Fibroblast of gingiva (primary cell): ENCODE measurements at places on chromosomes 6 and 20.

DNA sequence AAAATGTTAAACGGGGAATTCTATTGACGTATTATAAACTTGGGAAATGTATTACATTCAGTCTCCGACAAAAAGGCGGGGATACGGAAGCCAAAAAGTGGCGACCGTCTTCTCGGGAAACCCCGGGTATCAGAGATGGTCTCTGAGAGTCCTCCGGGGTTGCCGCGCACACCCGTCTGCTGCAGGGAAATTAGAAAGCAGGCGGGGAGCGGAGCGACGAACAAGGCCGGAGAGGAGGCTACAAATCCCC is 1.5 kb downstream of the SALL4 start:
- DNase-seq = no peak

GRCh38 chr6:3026791-3027626 is 27.3 kb downstream of the NQO2 start:
- no peak for DNase-seq

DNA sequence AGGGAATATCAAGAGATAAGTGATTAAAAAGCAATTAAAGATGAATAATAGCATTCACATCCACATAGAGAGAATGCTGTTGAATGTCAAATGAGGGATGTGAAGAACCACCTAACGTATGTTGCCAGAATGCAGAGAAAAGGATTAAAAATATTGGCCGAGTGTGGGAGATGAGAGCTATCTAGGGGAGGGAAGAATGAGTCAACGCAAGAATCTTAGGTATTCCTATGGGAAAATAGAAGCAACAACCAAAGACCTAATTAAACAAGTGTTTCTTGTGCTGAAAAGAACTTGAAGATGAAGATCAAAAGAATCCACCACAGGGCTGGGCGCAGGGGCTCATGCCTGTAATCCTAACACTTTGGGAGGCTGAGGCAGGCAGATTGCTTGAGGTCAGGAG is 12.2 kb upstream of the RSPH3 start:
- DNase-seq = no peak

DNA sequence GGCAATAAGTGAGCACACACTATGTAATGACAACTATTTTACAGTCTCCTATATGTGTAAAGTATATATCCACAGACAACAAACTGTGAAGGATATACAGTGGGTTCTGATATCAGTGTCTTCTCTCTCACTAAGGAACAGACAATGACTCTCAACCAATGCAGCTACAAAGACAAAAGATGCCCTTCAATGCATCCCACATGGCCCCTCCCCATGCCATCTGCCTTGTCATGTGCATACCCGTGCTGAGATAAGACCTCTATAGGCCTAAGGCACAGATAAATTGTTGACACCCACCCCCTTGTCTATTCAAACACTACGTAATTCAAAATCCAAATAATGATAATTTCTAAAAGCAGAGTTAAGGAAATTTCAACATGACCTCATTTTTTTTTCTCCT is 1123.5 kb upstream of the MAP3K7 start:
- no peak for DNase-seq

- no peak for DNase-seq
Measured at GRCh38 chr6:26250698-26251044, 114.3 kb upstream of the BTN3A2 start.

GRCh38 chr20:481167-481566 is 18.8 kb upstream of the TBC1D20 start:
- no peak for DNase-seq

DNA sequence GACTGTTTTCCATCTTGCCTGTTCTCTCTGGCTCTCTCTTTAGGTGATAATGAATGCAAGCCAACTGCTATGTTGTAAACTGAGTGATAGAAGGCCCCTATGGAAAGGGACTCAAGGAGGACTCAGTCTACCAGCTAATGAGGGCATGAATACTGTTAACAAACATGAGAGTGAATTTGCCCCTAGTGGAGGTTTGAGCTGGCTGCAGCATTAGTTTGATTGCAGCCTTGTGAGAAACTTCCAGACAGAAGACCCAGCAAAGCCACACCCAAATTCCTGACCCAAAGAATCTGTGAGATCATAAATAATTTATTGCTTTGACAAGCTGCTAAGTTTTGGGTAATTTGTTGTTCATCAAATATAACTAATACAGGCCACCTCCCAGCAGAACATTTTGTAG is 50.0 kb upstream of the PLCB1 start:
- DNase-seq = no peak

GRCh38 chr6:74041420-74041819 is 345.4 kb downstream of the CD109 start:
- no peak for DNase-seq

DNA sequence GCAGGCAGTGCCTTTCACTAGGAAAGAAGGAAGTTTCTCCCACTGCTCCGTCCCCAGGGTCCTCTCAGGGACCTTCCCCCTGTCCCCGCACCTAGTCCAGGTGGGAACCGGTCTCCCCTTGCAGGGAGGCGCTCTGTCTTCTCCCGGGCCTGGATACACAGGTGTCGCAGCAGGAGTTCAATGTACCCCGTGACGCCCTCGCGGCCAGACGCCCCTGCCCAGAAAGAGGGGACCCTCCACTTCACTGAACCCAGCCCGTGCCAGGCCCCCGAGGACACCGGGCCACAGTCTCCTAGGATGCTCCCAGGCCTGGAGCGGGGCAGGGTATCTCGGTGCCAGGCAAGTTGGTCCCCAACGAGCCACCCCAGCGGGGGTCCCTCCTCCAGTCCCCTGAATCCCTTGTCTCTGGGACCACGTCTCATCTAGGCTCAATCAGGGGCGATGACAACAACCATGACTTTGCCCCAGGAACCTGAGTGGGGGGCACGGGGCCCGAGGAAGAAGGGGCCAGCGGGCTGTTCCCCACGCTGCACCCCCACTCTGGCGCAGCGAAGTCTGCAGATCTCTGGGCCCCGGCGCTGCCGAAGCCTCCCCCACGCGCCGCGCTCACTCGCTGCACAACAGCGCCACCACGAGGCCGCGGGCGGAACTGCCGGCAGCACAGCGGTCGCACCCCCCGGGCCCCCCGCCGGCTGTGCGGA is 103.0 kb downstream of the EDN3 start:
- DNase-seq = no peak

- no peak for DNase-seq
Measured at GRCh38 chr20:10922506-10922905, 248.7 kb upstream of the JAG1 start.

GRCh38 chr6:150325066-150325772 is 43.6 kb upstream of the IYD start:
- DNase-seq = no peak

DNA sequence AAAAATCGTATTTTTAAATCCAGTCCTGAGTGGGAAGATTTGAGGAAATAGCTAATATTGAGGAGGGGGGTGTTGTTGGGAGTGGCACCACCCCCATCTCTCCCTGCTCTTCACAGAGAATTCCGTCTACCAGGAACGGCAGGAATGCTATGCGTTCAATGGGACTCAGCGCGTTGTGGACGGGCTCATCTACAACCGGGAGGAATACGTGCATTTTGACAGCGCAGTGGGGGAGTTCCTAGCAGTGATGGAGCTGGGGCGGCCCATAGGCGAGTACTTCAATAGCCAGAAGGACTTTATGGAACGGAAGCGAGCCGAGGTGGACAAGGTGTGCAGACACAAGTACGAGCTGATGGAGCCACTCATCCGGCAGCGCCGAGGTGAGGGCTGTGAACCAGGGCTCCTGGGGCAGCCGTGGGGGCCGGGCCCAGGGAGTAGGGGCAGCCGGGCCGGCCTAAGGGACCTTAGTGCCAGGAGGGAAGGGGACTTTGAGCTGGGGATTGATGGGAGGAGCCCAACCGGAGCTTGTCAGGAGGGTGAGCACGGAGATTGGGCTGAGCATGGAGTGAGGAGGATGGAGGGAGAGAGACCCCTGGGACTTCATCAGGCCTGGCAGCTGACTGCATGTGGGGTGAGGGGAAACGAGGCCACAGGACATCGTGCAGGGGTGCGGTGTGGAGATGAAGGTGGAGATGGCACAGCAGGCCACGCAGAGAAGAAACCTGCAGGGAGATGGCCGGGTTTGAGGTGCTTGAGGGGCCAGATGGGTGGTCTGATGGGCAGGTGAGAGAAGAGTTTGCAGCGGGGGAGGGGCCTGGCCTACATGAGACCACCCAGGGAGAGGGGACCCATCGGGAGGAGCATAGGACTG is 41.3 kb downstream of the HLA-DPB1 start:
- no peak for DNase-seq

DNA sequence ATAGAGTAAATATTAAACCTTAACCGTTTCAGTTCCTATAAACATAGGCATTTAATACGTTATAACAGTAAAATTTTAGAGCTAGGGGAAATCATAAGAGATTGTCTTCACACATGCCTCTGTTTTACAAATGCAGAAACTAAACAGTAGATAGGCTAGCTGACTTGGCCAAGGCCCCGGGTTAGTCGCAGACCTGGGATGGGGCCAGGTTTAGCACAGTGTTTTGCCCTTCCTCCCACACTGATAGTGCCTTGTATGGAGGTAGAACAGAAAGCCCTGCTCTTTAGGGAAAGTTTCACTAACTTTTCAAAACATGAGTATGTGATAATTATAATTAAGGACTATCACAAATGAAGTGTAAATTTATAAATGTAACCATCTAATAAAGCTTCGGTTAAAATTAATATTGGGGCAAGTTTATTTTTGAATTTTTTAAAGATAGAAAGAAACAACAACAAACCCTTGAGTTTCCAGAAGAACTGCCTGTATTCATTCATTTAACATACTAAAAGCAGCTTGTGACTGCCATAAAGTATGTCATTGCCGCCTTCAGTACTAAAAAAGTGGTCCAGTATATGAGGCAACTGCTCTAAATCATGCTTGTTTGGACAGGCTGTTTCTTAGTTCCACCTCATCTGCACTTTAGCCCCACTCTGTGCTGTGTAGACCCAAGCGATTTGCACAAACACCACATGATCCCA is 62.5 kb upstream of the LOC128125822 start:
- DNase-seq = no peak

GRCh38 chr6:63862486-63863198 is 227.0 kb downstream of the PHF3 start:
- no peak for DNase-seq

GRCh38 chr6:143952060-143952778 is 55.8 kb downstream of the PLAGL1 start:
- DNase-seq = no peak

GRCh38 chr20:50848846-50849673 is 54.2 kb downstream of the BCAS4 start:
- DNase-seq = no peak

GRCh38 chr6:148997865-148998264 is 251.0 kb downstream of the UST start:
- peak; percentile 24 for DNase-seq

DNA sequence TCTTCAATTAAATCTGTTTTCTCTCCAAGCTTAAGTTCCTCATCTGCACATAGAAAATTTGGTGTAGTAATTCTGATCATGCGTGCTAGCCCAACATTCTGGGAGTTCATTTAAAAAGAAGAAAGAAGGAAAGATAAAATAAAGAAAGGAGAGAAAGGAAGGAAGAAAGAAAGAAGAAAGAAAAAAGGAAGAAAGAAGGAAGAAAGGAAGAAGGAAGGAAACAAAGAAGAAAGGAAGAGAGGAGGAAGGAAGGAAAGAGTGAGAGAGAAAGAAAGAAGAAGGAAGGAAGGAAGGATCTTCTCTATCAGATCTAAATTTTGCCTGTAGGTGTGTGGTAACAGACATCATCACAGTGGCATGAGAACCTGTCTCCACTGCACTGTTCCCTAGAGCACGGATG is 16.2 kb downstream of the SLPI start:
- DNase-seq = no peak

DNA sequence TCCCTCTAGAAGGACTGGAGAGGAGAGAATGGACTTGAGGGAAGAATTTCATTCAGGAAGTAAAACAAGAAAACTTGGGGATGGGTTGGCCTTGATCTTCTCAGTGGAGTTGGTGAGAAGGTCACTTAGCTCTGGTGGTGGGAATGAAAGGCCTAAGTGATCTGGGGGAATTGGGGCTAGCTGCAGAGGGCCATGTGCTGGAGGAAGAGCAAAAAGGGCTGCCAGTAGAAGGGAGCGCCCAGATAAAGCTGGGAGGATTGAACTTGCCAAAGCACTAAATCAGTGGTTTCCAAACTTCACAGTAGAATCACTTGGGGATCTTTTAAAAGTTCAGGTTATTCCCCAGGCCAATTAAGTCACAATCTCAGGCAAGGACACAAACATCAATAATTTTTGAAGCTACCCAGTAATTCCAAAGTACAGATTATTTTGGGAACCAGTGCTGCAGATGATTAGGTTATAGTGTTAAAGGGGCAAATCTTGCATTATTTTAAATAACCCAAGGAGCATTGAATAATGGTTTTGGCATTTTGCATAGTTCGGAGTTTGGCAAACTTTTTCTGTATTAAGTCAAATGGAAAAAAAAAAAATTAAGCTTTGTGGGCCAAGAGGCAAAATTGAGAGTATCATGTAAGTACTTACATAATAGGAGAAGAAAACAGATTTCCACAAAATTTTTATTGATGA is 36.5 kb upstream of the RFPL4B start:
- peak; percentile 33 for DNase-seq

- no peak for DNase-seq
Measured at GRCh38 chr6:170439366-170440361, 113.4 kb downstream of the PSMB1 start.

GRCh38 chr20:46375771-46376170 is 30.6 kb downstream of the ELMO2 start:
- DNase-seq = no peak

- DNase-seq = peak; percentile 93
Measured at GRCh38 chr6:35363293-35363750, 21.0 kb downstream of the PPARD start.

GRCh38 chr6:28568515-28569108 is 42.9 kb downstream of the GPX5 start:
- DNase-seq = no peak

- no peak for DNase-seq
Measured at GRCh38 chr6:158624684-158625682, 19.6 kb downstream of the DYNLT1 start.

- DNase-seq = no peak
Measured at GRCh38 chr6:111173946-111174345, 86.6 kb downstream of the SLC16A10 start.

- no peak for DNase-seq
Measured at GRCh38 chr20:25476106-25477013, 68.9 kb downstream of the GINS1 start.

DNA sequence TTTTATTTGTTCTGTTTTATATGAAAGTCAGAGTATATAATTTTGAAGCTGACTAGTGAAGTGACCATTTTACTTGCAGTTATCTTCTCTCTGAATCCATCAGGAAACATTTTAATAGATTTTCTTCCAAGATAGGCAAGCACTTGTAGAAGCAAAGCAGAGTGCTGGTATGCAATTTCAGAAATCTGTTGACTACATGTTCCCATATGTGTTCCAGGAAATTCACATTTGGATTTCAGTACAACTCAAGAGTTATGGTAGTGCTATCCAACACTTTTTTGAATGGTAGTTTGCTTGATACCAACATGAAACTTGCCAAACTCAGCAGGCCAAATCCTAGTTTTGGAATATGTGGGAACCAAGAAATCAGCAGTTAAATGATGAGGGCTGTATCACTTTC is 94.0 kb downstream of the CENPW start:
- DNase-seq = no peak

GRCh38 chr20:46377518-46377917 is 28.9 kb downstream of the ELMO2 start:
- DNase-seq = no peak
